ENCODE measurements at places on chromosomes 1 and 21.

DNA sequence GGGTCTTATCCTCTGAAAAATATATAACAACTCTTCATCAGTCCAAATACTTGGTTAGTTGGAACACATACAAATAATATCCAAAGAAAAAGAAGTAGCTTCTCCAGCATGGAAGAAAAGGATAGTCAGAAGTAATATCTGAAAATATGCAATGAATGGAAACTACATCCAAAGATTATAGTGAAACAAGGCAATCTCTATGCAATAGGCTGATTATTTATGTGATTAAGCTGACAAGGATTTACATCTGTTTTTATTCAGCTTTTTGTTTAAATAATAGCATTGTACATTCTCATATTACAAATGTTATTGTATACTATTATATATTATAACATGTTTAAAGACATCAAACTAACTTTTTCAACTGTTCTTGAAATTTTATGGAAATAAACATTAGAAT is 15.3 kb upstream of the TGFBR3 start:
- H3K27me3 ChIP-seq, result no peaks in the 10 kb centered on the region
- DNase-seq, result no peak
- no peak overlapping the region for H3K27ac ChIP-seq
- no peaks in the 10 kb centered on the region for H3K36me3 ChIP-seq
- H3K4me1 ChIP-seq, result no peaks in the 10 kb centered on the region

- DNase-seq, result no peak
- no peak overlapping the region for H3K4me3 ChIP-seq
- no peaks in the 10 kb centered on the region for H3K36me3 ChIP-seq
- H3K27me3 ChIP-seq, result no peaks in the 10 kb centered on the region
- no peaks in the 10 kb centered on the region for H3K4me1 ChIP-seq
Observed at GRCh38 chr1:212689758-212690529, 9.7 kb downstream of the BATF3 start.

DNA sequence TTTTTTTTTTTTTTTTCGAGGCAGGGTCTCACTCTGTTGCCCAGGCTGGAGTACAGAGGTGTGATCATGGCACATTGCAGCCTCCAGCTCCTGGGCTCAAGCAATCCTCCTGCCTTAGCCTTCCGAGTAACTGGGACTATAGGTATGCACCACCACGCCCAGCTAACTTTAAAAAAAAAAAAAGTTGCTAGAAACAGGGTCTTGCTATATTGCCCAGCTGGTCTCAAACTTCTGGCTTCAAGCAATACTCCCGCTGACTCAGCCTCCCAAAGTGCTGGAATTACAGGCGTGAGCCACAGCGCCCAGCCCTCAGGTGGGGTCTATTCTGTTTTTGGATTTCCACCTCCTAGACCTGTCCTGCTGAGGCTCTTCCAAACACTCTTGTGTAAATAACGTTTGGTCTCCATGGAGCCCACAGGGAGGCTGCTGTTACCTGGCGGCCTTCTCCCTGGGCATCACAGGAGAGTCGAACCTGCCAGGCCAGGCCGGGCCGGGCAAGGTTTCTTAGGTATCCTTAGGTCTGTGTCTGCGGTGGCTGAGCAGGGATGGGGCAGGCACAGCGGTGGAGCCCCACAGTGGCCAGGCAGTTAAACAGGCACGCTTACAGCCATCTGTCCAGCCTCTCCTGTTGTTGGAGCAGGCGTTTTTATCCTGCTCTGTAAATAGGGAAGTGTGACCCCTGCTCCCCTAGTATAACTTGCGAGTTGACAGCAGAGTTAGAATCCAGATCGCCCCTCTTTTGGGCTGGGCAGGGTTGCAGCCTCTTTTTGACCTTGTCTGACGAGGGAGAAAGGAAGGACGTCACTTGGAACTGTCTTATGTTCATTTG is 18.8 kb downstream of the PLEKHM2 start:
- no peaks in the 10 kb centered on the region for H3K36me3 ChIP-seq
- H3K4me3 ChIP-seq, result no peak overlapping the region
- H3K4me1 ChIP-seq, result no peaks in the 10 kb centered on the region
- H3K27me3 ChIP-seq, result no peaks in the 10 kb centered on the region
- H3K27ac ChIP-seq, result no peak overlapping the region

DNA sequence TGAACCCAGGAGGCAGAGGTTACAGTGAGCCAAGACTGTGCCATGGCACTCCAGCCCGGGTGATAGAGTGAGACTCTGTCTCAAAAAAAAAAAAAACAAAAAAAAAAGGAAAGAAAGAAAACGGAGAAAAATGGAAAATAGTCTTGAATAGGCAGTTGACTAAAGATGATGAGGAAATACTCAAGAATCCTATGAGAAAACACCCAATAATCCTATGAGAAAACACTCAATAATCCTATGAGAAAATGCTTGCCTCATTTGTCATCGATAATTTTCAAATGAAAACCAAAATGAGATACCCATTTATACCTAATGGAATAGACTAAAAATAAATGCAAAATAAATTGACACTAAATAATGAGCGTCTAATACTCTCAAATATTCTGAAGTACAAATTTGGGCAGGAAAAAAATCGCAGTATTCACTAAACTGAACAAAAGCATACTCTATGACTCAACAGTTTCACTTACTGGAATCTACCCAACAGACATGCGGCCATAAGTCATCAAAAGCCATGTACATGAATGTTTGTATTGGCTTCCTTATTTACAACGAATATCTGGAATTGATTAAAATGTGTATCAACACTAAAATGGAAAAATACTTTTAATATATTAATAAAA is 733.9 kb upstream of the CHRM3 start:
- H3K4me1 ChIP-seq, result no peaks in the 10 kb centered on the region
- no peak for DNase-seq
- H3K36me3 ChIP-seq, result no peaks in the 10 kb centered on the region
- no peak overlapping the region for H3K4me3 ChIP-seq
- no peaks in the 10 kb centered on the region for H3K27me3 ChIP-seq

GRCh38 chr1:219906924-219907771 is 21.2 kb downstream of the SLC30A10 start:
- no peak for DNase-seq

DNA sequence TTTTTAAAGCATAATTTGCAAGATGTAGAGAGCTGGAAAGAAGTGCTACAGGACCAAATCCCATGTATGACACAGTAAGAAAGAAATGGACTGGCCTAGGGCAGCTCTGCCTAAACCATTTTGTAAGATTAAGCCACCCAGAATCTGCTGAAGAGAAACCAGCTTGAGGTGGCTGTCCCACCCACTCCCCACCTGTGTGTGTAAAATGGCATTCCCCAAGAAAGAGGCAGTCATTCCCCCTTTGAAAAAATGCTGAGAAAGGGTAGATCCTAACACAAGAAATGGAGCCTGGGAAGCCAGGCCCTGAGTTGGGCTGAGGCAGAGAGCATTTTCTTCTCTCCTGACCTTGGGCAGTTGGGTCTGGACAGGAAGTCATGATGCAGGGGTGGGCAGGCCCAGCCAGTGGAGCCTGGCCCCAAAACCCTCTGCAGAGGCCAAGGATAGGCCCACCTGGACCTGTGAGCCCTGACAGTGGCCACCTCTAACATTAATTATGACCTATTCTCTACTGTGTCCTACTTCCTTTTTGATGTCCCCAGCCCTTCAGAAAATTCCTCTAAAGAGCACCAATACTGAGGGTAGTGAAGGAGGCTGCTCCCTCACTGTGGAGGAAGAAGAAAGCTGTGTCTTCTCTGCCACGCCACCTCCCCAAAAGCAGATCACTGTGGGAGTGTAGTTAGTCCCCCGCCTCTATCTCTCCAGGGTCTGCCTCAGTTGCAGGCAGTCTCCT is 94.0 kb downstream of the EDEM3 start:
- H3K27me3 ChIP-seq, result no peaks in the 10 kb centered on the region
- peaks cover 15% of the 10 kb centered on the region for H3K4me1 ChIP-seq
- no peak overlapping the region for H3K4me3 ChIP-seq
- no peaks in the 10 kb centered on the region for H3K36me3 ChIP-seq
- DNase-seq, result no peak
- no peak overlapping the region for H3K27ac ChIP-seq

- no peak overlapping the region for H3K4me3 ChIP-seq
- H3K4me1 ChIP-seq, result peaks cover 3% of the 10 kb centered on the region
- no peak overlapping the region for H3K27ac ChIP-seq
- DNase-seq, result no peak
- H3K36me3 ChIP-seq, result no peaks in the 10 kb centered on the region
Observed at GRCh38 chr1:77319036-77319705, 37.4 kb downstream of the AK5 start.

- H3K4me1 ChIP-seq, result peaks cover 5% of the 10 kb centered on the region
- no peak overlapping the region for H3K4me3 ChIP-seq
- no peaks in the 10 kb centered on the region for H3K27me3 ChIP-seq
- no peak overlapping the region for H3K27ac ChIP-seq
- DNase-seq, result no peak
Observed at GRCh38 chr1:59409986-59410385, 113.1 kb downstream of the FGGY start.

DNA sequence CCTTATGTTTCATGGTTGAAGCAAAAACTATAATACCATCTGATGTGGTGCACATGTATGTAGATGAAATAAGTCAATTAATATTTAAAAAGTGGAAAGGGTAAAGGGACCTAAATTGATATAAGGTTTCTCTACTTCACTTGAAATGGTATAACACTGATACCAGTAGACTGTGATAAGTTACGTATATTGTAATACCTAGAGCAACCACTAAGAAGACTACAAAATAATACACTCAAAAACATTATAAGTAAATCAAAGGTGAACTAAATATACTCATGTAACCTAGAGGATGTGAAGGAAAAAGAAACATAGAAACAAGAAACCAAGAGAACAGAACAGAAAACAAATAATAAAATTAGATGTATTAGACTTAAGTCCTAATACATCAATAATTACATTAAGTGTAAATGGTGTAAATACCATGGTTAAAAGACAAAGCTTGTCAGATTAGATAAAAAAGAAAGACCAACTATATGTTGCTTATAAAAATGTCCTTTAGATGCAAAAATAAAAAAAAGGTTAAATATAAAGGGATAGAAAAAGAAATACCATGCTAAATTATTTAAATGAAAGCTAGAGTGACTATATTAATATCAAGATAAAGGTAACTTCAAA is 118.8 kb downstream of the LRRC7 start:
- H3K36me3 ChIP-seq, result no peaks in the 10 kb centered on the region
- no peaks in the 10 kb centered on the region for H3K27me3 ChIP-seq
- no peak for DNase-seq
- H3K4me3 ChIP-seq, result no peak overlapping the region

DNA sequence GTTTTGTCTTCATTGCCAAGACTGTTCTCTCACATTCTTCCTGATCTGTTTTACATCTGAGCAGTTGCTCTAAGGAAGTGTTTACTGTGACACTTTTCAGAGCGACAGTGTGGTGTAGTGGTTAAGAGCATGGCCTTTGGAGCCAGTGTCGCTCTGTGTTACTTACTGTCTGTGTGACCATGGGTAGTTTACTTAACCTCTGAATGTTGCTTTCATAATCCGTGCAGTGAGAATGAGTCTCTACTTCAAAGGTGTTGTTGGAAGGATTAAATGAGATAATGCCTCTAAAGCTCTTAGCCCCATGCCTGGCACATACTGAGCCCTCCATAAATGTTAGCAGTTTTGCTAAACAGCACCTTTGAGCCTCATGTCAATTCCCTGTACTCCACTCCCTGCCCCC is 35.9 kb upstream of the ZFP69B start:
- peaks cover 4% of the 10 kb centered on the region for H3K4me1 ChIP-seq
- no peaks in the 10 kb centered on the region for H3K27me3 ChIP-seq
- 0 out of 2 replicates have a peak, but pooled peaks cover 3% of the 10 kb centered on the region for H3K36me3 ChIP-seq
- no peak for DNase-seq

GRCh38 chr1:228918335-228918734 is 183.1 kb downstream of the RHOU start:
- H3K4me3 ChIP-seq, result no peak overlapping the region
- no peaks in the 10 kb centered on the region for H3K36me3 ChIP-seq
- H3K27me3 ChIP-seq, result no peaks in the 10 kb centered on the region

GRCh38 chr1:225846331-225847310 is 35.6 kb downstream of the TMEM63A start:
- DNase-seq, result no peak
- H3K36me3 ChIP-seq, result no peaks in the 10 kb centered on the region
- no peak overlapping the region for H3K4me3 ChIP-seq
- H3K27me3 ChIP-seq, result no peaks in the 10 kb centered on the region
- peaks cover 3% of the 10 kb centered on the region for H3K4me1 ChIP-seq
- H3K27ac ChIP-seq, result no peak overlapping the region

DNA sequence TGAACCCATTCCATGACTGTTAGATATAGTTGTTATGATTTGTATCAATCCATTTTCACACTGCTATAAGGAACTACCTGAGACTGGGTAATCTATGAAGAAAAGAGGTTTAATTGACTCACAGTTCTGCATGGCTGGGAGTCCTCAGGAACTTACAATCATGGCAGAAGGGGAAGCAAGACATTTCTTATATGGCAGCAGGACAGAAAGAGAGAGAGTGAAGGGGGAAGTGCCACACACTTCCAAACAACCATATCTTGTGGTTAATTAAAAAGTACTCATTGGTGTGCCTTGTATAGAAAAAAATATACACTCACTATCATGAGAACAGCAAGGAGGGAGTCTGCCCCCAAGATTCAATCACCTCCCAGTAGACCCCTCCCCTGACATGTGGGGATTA is 137.6 kb upstream of the NBPF11 start:
- no peak overlapping the region for H3K27ac ChIP-seq
- no peaks in the 10 kb centered on the region for H3K36me3 ChIP-seq
- no peak overlapping the region for H3K4me3 ChIP-seq
- no peaks in the 10 kb centered on the region for H3K4me1 ChIP-seq

- H3K27ac ChIP-seq, result no peak within 1 kb of the TSS
- peak within 1 kb of the TSS; percentile 36 for H3K4me3 ChIP-seq
- H3K27me3 ChIP-seq, result peaks cover 31% of the 10 kb centered on the region
- no peaks in the 10 kb centered on the region for H3K36me3 ChIP-seq
- no peak for DNase-seq
- H3K4me1 ChIP-seq, result peaks cover 7% of the 10 kb centered on the region
Observed at GRCh38 chr1:212699625-212700222, at the start of gene BATF3. Gene BATF3 (minus strand): TSS chr1:212699840. CDS start chr1:212699762, 78 bp downstream.

GRCh38 chr1:17678011-17678410 is 77.1 kb upstream of the ACTL8 start:
- H3K36me3 ChIP-seq, result no peaks in the 10 kb centered on the region
- H3K4me1 ChIP-seq, result no peaks in the 10 kb centered on the region
- DNase-seq, result no peak
- no peak overlapping the region for H3K27ac ChIP-seq
- no peaks in the 10 kb centered on the region for H3K27me3 ChIP-seq

GRCh38 chr1:40462956-40463590 is 12.8 kb downstream of the ZFP69B start:
- no peak overlapping the region for H3K27ac ChIP-seq
- H3K27me3 ChIP-seq, result no peaks in the 10 kb centered on the region
- no peaks in the 10 kb centered on the region for H3K4me1 ChIP-seq
- H3K4me3 ChIP-seq, result no peak overlapping the region
- H3K36me3 ChIP-seq, result peaks cover 83% of the 10 kb centered on the region
- no peak for DNase-seq

- no peak overlapping the region for H3K27ac ChIP-seq
- peaks cover 7% of the 10 kb centered on the region for H3K4me1 ChIP-seq
- H3K4me3 ChIP-seq, result no peak overlapping the region
- no peaks in the 10 kb centered on the region for H3K27me3 ChIP-seq
- no peak for DNase-seq
Observed at GRCh38 chr1:108685529-108685928, 6.6 kb upstream of the PRPF38B start.
